ENCODE measurements at places on chromosomes 6 and 20.

DNA sequence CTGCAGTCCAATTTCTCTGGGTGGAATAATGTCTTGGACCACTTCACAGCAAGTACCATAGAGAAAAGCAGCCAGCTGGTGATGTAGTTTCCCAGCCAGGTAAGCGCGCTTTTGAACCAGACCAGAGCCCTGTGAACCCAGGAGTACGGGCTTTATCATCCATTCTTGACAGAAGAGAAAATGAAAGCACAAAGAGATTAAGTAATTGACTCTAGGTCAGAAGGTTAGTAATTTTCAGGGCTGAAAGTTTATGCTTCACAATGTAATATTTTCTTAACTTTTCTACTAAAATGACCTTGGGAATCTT lies 7.1 kb upstream of the UST start:
- no peak for DNase-seq

DNA sequence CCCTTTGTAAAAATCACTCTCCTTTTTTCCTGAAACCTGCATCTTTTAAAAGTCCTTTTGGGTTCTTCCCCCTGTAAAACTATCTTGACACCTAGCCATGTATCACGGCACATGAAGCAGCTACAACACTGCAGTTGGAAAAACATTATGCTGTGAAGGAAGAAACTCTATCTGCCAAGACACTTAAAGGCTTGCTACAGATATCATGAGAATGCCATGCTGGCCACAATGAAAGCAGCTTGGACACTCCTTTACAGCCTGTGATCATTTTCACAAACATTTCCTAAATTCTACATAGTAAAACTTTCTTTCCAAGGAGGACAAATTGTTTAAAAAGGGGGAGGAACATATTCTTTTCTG lies 31.8 kb downstream of the CNKSR3 start:
- DNase-seq: no peak

DNA sequence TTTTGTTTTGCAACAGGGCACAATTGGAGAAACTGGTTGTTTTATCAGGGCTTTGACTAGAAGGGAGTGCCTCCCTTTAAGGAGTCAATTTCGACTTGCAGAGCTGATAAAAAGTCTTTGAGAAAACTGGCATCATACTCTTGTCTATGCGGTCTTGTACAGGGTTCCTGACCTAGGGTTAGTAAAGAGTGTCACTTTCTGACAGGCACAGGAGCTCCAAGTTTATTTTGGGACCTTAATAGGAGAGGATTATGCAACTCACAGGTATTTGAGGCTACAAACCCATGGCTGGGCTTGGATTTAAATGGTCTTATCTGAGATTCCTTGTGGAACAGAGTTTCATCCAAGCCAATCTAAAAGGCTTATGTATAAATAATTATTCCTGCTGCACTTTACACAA lies 365.4 kb downstream of the HTR1B start:
- no peak for DNase-seq

DNA sequence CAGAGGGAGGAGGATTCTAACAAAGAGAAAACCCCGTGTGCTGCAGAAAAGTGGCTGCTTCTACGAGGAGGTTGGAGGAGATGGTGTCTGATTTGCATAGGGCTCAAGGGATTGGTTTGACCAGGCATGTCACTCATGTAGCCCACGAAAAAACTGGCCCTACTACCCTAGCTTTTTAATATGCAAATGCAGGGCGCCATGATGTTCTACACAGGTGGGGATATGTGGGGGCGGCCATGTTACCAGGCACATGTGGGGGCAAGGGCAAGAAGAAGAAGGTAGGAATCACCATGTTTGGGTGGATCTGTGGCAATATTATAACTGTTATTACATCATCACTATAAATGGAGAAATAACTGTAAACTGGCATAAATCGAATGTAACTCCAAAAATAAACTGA lies 9.9 kb downstream of the KIAA1755 start:
- no peak for DNase-seq

DNA sequence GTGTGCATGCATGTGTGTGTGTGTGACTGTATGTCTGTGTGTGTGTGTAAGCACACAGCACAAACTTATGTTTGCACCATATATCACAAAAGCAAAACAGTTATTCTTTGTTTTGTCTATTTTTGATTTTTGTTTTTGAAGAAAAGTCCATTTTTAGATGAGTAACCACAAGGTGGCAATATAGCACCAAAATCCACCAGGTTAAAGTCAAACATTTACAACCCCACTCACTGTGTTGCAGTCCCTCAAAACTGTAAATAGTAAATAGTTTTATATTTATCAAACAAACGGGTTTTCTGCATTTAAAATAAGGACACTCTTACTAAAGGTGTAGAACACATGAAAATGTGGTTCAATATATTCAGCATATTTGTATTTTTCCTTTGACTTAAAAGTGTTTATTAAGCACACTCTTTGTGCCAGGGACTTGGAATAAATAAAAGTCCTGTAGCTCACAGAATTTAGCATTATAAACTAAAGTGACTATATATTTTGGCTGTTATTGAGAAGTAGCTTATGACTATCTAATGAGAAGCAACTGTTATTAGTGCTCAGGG lies 118.5 kb downstream of the GFRAL start:
- DNase-seq: no peak

- DNase-seq: no peak
Measured at GRCh38 chr6:115363379-115363778, 697.3 kb downstream of the FRK start.

DNA sequence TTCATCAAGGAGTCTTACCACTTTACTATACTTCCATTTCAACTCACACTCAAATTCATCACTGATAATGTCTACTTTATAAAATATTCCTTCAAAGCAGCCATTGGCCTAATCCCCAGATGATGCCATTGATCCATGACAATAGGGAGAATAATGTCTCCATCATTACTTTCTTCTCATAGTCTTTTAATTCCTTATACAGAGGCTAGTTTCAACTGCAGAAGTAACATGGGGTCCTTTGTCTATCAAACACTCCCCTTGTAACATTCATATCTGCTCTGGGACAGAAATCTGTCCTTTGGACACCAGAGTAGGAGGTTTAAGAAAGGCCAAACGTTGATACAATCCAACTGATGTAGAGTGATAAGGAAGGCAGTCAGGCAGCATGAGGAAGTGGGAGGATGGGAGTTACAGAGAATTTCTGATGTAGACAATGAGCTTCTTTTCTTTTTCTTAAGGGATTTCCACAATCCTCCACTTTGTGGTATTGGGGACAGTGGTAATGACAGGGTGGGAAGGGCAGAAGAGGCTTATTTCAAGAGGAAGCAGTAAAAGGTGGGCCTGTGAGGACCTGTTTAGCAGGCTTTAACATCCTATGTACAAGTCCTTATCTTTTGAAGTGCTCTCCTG lies 18.9 kb upstream of the HLA-DOA start:
- DNase-seq: no peak

GRCh38 chr6:18101271-18101670 lies 21.2 kb downstream of the NHLRC1 start:
- no peak for DNase-seq

GRCh38 chr6:53066077-53066417 lies 843 bp downstream of the FBXO9 start:
- DNase-seq: peak; percentile 16

- no peak for DNase-seq
Measured at GRCh38 chr6:12845224-12846004, 128.8 kb downstream of the PHACTR1 start.

DNA sequence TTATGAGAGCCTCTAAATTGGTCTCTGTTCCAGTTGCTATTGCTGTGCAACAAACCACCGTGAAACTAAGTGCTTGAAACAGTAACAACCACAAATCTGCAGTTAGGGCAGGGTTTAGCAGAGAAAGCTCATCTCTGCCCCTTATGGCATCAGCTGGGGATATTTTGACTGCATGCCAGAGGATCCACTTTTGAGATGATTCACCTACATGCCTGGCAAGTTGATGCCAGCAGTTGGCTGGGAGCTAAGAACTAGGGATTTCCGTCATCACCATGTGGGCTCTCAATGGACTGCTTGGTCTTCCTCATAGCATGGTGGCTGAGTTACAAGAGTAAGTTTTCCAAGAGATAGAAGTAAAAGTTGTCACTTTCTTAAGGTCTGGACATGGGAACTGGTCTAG lies 35.1 kb downstream of the PLCB4 start:
- no peak for DNase-seq

DNA sequence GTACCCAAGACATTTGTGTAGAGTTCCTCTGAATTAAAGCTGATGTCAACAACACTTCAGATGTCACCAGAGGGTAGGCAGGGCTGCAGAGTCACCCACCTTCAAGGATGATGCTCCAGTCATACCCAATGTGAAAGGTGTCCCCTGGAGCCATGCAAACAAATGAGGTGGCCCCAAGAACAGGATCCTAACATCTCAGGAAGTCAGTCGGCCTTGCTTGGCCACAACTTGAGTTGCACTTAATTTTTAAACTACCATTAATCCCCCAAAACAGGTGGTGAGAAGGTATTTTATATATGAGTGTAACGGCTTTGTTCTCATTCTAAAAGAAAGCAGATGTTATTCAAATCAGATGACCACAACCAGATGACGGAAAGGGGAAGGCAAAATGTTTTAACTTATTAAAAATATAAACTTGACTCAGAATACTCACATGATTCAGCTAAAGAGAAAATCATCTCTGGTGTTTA lies 21.1 kb upstream of the SERPINB1 start:
- no peak for DNase-seq

GRCh38 chr6:97066056-97066455 lies 141.5 kb downstream of the KLHL32 start:
- no peak for DNase-seq

DNA sequence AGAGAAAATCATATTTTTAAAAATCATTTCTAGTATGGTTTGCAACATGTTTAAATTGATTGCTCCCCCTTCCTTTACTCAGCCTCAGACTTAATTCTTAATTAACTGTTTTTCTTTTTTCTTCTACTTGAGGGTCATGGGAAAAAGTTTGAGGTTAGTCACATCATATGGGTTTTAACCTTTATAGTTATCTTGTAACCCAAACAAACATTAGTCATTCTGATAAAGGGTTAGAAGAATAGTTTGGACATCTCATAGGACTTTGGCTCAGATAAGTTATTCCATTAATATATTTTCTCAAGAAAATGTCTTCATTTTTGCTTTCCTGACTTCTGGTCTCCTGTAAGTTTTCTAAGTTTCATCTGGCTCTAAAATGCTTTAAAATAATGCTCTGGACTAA lies 34.5 kb upstream of the TSPYL1 start:
- no peak for DNase-seq

- peak; percentile 51 for DNase-seq
Measured at GRCh38 chr20:53872561-53873229, 197.7 kb downstream of the BCAS1 start.

DNA sequence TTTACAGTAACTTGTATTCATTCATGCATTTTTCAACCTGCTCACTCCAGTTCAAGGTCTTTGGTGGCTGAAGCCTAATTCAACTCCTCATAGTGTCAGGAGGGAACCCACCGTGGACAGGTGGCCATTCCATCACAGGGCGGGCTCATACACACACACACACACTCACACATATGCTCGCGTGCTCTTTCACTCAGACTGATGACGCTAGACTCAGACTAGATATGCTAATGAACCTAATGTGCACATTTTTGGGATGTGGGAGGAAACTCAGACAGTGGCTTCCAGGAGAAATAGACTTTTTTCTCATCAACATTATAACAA lies 56.7 kb downstream of the TRIM27 start:
- DNase-seq: no peak

DNA sequence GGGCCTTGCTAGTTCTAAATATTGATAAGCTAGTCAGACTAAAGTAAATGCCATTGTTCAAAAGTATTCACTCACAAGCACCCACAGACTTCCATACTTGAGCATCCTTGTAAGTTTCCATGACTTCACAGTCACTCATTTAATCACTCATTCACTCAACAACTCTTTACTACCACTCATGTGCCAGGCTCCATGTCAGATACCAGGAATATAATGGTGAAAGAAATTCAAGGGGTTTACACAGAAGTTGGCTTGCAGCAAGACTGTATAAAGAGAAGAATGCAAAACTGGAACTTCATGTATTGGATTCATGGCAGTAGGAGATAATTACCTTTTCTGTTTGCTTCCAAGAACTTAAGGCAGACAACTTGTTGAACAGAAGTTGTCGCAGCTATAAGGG lies 36.6 kb downstream of the ADGRF1 start:
- no peak for DNase-seq

DNA sequence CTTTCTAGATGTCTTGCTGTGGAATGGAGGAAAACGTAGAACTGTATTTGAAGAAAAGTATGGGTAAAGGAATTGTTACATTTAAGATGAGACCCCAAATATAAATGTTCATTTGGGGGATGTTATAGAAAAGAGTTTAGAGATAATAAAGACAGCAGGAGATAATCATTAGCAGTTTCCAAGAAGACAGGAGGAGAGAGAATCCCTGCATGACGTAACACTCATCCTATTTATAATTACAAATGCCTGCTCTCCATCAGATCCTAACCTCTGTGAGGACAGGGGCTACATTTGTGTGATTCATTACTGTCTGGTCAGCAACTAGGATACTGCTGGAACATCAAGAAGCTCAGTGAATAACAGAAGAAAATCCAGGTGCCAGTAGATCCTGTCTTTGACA lies 133.0 kb upstream of the HDDC2 start:
- no peak for DNase-seq

DNA sequence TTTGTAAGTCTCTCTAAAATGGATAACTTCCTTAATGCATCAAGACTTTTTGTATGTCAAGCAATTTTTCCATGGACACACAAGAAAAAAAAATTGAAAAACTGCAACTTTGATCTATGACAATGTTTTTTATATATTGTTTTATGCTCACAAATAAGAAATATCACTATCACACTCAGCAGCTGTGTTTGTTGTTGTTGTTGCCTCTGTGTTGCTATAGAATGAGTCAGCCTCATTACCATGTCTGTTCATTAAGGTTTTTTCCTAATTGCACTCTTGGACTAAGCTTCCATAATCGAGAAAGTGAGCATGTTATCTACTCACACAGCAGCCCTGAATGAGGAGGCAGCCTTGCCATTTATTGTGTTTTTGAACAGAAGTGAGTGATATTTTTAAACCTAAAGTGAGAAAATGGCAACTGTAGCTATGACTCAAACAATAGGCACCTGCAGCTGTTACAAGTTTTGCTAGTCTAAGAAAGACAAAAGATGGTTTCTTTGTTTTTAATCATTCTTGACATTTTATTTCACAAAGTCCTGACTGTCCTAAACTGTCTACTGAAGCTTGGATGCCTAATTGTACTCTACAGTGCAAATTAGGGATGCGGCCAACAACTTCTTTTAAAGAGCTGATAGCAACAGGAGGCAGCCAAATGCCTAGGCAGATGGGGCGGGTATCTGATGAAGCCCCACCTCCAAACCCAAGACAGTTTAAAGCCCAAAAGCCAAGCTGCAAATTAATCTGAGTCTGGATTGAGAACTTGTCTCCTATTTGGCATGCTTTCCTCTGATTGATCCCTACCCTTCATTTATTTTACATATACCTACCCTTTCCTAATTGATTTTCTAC lies 77.9 kb upstream of the DOK5 start:
- no peak for DNase-seq

- no peak for DNase-seq
Measured at GRCh38 chr20:15597306-15597705, 975.9 kb downstream of the KIF16B start.

Measured in activated CD4-positive, alpha-beta T cell treated with anti-CD3 and anti-CD28 coated beads for 4 hours (primary cell).